ENCODE measurements at places on chromosomes 2 and 18.
A peak's percentile ranks its signal among the peaks of the same experiment; 100 is the strongest.

DNA sequence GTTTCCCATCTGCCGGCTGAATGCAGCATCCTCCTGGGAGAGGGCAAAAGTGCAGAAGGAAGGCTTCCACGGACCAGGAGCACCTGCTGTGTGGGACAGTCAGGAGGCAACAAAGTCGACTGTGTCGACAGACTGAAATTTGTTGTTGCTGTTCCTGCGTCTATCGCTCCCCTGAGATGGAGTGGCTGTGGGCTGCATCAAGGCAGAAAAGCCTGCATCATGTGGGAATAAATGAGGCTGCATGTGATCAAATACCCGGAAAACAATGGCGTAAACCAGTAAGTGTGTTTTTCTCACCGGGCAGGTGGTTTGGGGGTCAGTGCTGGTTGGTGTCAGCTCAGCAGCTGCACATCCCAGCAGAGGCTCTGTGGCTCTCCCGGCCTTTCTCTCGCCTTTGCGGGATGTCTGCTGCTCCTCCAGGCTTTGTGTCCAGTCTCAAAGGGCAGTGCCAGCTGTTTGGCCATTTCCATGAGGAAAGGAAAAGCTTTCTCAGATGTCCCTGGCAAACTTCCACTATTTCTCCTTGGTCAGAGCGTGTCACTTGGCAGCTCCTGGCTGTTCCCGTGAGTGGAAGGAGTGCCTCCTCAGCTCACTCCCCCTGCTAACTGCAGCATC, 262.4 kb downstream of the NDUFA10 start:
- DNase-seq, result no peak

DNA sequence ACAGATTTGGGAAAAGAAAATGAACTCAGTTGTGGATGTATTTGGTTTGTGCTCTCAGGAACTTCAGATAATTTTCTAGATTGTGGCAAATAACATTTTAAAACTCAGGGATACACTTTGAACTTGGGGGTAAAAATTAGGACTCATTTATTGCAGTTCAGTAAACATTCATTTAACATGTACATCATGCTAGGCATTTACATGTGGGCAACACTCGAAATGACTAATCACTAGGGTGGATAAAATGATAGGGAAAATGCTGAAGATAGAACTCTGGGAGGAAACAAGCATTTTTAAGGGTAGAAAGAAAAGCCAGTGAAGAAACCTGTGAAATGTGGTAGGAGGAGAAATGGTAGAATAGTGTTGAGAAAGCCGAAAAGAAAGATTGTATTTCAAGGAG, 7.8 kb downstream of the FAM117B start:
- no peak for DNase-seq

DNA sequence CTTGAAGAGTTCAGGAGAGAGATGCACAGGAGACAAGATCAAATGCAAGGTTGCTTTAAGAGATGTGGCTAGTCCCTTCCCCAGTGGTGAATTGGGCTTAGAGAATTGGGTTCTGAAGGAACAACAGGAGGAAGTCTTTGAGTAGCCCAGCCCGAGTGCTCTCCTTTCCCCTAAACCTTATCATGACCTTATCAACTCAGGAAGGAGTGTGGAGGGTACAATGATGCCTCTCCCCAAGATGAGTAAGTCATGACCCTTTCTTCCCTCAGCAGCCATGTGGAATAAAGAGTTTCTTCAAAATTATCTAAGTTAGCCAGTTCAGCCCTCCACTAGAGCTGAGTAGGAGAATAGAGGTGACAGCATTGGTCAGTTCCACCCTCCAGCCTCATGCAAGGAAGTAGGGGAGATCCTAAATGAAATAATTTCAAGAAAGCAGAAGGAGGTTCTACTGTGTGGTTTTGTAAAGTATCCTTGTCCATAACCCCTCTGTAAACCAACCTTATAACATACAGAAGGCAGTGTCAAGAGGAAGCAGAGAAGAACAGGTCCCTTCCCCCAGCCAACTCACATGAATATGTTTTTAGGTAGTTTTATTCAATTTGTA, 88.4 kb downstream of the ARHGAP15 start:
- no peak for DNase-seq

DNA sequence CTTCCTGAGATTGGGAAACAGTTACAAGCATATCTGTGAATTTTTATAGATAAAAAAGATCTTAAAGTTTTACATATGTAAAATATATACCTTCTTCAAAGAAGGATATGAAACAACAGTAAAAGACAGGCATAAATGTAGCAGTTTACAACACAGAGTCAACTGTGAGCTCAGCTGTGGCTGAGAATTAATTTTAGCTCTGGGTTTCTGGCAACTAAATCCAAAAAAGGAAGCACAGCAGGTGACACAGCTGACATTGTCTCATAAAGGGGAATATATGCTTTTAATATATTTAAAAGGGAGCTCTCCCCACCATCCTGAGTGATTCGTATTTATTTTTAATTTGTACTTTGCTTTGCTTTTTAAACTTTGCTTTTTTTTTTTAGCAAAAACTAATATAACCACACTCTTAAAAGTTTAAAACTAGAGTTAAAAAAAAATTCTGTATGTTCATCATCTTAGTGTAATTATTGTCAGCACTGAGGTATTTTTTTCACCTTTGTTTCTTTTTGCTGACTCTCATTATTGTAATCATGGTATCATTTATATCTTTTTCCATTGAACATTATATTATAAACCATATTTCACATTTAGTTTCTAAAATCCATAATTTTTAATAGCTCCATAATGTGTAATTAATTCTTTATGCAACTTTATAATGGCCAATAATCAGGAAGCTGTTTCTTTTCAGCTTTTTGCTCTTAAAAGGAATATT, 6.7 kb downstream of the TUBB6 start:
- DNase-seq, result no peak

GRCh38 chr18:49866680-49867079, 53.3 kb upstream of the ACAA2 start:
- DNase-seq, result no peak

DNA sequence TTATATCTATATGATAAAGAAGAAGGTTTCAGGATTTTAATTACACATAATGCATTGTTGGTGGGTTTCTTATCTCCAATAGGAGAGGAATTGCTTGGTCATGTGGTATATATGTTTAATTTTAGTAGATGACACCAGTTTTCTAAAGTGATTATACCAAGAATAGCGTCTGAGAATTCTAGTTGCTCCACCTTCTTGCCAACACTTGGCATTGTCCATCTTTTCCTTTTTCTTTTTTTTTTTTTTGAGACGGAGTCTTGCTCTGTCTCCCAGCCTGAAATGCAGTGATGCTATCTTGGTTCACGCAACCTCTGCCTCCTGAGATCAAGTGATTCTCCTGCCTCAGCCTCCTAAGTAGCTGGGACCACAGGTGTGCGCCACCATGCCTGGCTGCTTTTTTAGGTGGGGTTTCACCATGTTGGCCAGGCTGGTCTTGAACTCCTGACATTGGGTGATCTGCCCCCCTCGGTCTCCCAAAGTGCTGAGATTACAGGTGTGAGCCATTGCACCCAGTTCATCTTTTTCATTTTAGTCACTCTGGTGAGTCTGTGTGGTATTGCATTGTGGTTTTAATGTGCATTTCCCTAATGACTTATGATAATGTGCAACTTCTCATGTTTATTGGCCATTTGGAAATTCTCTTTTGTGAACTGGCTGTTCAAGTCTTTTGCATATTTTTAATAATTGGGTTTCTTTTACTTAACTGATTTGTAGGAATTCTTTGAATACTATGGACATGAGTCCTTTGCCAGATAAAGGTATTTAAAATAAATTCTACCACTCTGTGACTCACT, 37.3 kb upstream of the ZNF512 start:
- no peak for DNase-seq

- no peak for DNase-seq
Observed at GRCh38 chr2:231204581-231204980, 6.2 kb downstream of the ARMC9 start.

- no peak for DNase-seq
Observed at GRCh38 chr2:175884697-175885393, 117.2 kb downstream of the LNPK start.

DNA sequence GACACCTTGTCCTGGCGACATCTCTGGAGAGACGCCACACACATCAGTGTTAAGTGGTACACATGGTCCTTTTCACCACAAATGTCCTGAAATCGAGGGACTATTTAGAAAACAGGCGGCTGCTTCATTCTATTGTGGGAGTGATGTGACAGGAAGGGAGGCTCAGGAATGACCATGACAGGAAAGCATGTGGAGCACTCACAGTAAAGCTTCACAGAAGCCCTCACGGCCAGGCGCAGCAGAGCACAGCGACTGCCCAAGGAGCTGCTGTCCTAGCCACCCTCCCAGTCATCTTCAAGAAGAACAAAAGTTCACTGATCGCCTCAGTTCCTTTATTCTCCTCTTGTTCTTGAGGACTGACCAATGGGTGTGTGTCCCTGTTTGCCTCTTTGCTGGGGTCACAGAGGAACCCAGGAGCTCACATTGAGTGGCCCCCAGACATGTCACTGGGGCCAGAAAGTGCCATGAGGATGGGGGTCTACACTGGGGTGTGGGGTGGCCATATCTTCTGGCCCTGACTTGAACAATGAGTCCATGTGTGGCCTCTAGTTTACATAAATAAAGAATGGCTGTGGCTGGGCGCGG, 84.6 kb upstream of the RANBP2 start:
- DNase-seq, result no peak

DNA sequence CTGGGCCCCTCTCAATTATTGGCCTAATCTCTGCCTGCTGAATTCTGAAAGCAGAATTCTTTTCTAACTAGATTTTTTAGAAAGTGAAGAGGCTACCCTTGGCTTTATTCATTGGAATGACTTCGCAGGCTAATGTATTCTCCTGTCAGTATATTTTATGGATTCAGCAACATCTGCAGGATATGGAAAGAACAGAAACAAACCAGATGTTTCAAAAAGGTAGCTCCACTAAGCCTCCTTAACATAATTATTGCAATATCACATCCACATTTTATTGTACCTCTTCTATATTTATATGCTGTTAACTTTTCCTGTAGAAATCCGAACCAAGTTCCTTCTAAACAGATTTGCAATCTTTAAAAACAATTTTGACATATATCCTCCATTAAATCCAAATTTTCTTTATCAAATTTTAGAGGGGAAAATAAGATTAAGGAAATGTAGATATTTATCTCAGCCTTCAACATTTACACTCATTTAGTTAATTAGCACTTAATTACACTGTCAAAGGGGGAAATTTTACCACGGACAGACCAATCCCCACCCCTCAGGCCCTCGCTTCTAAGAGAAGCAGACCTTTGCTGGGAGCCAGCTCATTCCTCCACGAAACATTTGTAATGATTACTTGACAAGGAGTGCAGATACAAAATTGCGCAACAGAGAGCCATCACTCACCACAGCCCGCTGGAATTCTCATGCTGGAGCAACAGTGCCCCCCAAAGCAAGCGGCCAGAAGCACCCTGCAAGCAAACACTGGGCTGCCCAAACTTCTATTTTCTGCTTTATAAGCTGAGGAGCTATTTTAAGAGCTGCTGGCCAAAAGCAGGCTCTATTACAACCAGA, 253.4 kb downstream of the ETAA1 start:
- peak; percentile 1 for DNase-seq

- DNase-seq, result no peak
Observed at GRCh38 chr2:241762321-241762932, 14.2 kb upstream of the GAL3ST2 start.

GRCh38 chr2:47651296-47651695, 131.6 kb upstream of the MSH6 start:
- DNase-seq, result no peak

DNA sequence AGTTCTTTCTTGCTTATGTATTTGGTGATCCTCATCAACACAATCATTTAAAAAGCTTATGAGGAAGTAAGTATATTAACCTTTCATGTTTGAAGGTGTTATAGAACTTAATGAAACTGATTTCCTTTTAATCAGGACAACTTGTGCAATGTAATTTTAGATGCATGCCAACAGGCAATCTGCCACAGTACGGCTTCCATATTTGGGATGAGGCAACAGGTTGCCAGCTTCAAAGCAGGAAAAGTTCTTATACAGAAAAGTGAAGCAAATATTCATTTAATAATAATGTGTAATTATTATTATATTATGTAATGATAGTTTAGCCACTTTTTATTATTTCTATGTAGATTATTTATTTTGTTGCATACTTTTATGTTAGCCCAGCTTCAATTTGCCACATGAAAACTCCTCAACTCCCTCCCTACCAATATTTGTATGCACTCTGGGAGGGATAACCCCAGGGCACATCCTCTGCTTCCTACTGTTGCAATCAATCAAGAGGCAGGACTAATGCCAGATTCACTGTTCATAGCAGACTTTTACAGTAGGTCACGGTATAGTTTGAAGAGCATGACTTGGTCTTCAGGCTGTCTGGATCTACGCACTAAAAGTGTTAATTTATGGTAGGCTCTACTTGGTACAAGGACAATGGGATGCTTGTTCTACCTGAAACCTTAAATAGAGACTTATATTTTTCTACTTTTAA, 277.2 kb downstream of the AGPS start:
- no peak for DNase-seq
